ENCODE measurements at places on chromosomes 3 and 15. TPM values are rescaled to one million over a fixed set of nuclear protein-coding genes. Genes with fewer than 3 reads are reported as not detected.
A peak's percentile ranks its signal among the peaks of the same experiment; 100 is the strongest.

DNA sequence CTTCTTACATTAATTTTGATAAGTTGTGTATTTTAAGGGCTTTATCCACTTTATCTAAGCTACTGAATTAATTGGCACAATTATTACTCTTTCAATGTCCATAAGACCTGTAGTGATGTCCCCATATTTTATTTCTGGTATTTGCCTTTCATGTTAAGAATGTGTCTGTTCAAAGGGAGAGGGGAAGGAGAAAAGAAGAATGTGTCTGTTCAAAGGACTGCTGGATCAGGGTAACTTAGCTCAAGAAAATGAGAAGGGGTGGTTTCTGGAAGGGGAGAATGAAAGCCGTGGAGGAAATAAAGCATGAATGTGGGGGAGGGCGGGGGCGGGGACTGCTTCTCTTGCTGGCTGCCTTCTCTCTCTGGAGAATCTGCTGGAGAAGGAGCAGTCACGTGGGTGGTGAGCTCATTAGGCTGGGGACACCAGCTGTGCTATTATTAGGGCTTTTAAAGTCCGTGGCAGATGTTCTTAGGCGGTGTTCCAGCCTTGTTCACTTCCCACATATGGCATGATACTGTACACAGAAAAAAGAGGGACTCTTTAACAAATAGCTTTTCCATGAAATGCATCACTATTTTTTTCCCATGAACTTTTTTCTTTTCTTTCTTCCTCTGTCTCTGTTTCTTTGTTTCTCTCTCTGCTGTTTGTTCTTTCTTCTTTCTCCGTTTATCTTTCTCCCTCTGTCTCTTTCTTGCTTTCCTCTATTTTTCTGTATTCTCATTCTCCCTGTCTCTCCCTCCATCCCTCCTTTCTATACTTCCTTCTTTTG lies 63.7 kb upstream of the ULK4 start:
- DNase-seq: peak; percentile 91

DISP2 gene
- total RNA-seq: 0.27 TPM

GBE1 gene
- total RNA-seq: 66.4 TPM

GRCh38 chr3:126524429-126524988 lies 554 bp downstream of the CHST13 start:
- no peak for DNase-seq

PAQR5 gene
- total RNA-seq: 5.7 TPM

- DNase-seq: no peak
These were observed 44.7 kb downstream of the RORA start for GRCh38 chr15:61184431-61184830.

MOBP gene
- total RNA-seq: not detected

DNA sequence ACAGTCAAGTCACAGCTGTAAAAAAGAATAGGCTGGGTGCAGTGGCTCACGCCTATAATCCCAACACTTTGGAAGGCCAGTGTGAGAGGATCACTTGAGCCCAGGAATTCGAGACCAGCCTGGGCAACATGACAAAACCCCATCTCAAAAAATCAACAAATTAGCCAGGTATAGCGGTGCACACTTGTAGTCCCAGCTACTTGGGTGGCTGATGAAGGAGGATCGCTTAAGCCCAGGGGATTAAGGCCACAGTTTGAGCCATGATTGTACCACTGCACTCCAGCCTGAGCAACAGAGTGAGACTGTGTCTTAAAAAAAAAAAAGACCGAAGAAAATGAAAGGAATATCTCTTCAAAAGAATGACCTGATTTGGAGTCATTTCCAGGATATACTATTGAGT lies 6.6 kb downstream of the HERC1 start:
- DNase-seq: no peak
